ENCODE measurements at places on chromosomes 3 and 15.

GRCh38 chr3:44326019-44326418 is 12.5 kb upstream of the TCAIM start:
- DNase-seq: no peak

DNA sequence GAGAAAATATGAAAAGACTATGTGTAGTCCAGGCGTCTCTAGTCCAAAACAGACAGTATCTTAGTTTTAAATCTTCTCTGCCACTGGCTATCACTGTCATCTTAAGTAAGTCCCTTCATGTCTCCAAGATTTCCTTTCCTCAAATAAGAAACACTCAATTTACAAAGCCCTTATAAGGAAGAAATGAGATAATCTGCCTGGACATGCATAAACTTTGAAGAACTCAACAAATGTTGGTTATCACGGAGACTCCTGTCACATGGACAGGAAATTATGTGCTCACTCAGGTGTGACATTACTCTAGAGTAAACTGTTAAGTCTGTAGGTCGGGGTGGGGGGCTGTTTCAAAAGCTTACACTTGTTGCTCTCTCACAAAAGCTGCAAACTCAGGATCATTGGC is 91.9 kb downstream of the IMPG2 start:
- DNase-seq: no peak

DNA sequence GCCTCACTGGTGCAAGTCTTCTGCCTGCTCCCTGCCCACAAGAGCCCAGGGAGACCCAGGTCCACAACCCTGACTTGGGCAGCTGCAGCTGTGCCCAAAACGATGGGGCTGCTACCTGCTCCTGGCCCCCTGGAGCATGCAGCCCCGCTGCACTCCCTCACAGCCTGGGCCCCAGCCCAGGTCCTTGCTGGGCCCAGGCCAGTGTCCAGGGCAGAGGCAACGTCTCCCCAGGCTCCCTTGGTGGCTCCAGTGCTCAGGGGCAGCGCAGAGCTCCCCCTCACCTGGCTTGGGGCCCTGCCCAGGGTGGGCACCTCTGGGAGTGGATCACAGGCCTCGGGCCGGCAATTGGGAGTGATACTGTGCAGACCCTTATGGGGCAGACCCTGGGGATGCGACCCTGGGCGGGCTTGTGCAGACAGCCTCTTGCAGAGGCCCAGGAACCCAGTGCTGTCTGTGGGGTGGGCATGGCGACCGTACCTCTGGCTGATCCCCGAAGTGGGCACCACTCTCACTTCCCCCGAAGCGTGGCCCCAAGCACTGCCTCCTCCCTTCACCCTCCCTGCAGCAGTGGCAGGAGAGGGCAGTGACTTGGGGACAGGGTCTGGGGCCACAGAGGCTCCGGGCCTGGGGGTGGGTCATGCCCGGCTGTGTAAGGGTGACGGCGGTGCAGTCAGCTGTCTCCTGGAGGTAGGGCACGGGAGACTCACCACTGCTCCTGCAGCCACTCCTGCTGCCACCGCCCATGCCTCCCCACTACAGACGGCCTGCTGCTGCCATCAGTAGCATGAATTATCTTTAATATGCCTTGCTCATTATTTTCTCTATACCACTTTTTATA is 255.9 kb downstream of the DOCK3 start:
- no peak for DNase-seq

DNA sequence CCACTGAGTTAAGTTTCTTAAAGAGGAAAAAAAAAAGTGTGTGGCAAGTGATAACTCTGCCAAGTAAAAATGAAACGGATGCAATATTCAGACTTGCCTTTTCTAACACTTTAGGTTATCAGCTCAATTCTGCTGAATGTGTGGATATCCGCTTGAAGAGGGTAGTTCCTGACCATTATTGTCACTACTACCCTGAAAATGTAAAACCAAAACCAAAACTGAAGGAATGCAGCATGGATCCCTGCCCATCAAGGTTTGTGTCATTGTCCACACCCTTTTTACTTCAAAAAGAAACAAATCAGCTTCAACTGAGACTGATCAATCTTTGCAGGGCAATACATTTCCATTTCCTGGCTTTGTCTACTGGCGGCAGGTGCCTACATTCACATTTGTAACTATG is 236.1 kb downstream of the ADAMTSL3 start:
- no peak for DNase-seq

DNA sequence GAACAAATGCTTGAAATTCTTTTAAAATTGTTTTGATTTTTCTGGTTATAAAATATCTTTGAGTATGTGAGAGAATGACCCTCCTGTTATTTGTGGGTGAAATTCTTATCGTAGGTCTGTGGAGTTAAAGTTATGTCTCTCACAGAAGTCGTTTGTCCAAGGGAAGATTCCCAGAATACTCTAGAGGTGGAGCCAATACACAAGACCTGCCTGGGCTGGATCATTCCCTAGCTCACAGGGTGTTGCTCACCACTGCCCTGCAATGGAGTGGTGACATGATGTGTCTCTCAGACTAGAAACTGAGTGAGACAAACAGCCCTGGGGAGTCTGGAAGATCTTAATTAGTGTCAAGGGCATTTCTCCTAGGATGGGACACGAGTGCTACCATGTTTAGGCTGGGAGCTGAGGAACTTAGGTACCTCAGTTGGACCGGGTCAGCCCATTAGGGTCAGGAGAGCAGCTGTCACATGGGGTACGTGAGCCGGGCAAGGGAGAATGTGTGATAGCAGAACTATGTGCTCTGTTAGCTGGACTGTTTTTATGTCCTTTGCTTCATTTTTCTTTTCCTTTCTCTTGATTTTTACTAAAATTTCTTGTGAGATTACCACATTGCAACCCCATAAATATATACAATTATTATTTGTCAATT is 53.6 kb upstream of the MYO5C start:
- DNase-seq: no peak

DNA sequence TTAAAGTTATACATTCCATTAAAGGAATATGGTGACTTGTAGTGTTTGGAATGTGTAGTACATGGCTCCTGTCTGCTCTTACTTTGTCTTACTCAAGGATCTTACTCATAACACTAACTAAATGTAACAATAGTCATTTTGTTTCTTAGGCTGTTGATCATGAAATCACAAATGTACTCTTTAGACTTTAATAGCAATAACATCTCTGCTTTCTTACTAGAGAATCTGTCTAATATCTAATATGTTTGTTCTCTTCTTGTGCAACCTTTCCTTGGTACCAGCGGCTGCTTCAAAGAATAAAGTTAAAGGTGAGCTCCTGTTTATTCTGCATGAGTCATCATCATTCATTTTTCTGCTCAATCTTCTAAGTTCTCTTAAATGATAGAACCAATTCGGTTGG is 767.5 kb downstream of the CADM2 start:
- no peak for DNase-seq

GRCh38 chr3:9786825-9787669 is 5.2 kb downstream of the TADA3 start:
- no peak for DNase-seq

DNA sequence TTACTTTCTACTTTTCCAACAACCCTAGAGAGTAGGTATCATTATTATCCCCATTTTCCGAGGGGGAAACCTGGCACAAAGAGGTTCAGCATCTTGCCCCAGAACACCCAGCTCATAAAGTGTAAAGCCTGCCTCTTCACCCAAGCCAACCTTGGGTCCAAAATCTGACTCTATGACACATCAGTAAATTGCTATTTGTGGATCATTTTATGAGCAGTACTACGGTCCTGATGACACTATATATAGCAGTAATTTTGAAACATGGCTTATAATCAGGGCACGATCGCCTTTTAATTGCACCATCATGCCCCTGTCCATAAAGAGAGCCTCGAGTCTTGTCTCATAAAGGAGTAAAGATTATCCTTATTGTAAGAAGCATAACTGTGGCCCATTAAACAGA is 9.7 kb downstream of the MAGI1 start:
- DNase-seq: no peak

- DNase-seq: no peak
Observed at GRCh38 chr3:139414608-139415224, 25.3 kb upstream of the COPB2 start.

GRCh38 chr3:115835946-115836345 is 212.6 kb downstream of the GAP43 start:
- DNase-seq: no peak

GRCh38 chr15:63587527-63587926 is 9.7 kb upstream of the FBXL22 start:
- DNase-seq: no peak
